HFFc6 (cell line): ENCODE measurements at places on chromosomes 2 and 18. TPM values are rescaled to one million over a fixed set of nuclear protein-coding genes. Genes with fewer than 3 reads are reported as not detected.

- DNase-seq = no peak
These were observed 82.0 kb downstream of the NRP2 start for GRCh38 chr2:205764270-205764746.

GRCh38 chr18:58221060-58221725 is 177.2 kb downstream of the NEDD4L start:
- DNase-seq = peak; percentile 70

DNA sequence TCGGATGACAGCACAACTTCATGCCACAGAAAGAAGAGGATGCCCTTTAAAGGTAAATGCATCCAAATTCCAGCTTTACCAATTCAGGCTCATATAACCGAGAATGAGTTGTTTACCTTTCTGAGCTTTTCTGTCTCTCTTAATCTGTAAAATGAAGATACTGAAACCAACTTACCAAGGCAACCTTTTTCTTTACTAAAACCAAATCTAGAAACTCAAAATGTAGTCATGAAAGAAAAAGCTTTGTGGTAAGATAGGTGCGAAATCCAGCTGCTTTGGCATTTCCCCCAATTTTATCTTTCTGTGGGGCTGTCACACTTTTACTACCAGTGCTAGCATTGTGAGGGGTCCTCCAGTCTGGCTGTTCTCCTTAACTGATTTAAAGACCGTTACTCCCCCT is 240.4 kb downstream of the IKZF2 start:
- no peak for DNase-seq

GRCh38 chr18:46452820-46453219 is 204.2 kb downstream of the LOXHD1 start:
- DNase-seq = peak; percentile 34

- DNase-seq = no peak
These were observed 1067.4 kb downstream of the LRP1B start for GRCh38 chr2:141063406-141063805.

ACKR3 gene
- 0.18 TPM in 1 of 2 replicates, not detected in the other for total RNA-seq

BCL2 gene
- 0.24 to 0.97 TPM (median 0.40 TPM) in 3 replicates for total RNA-seq

GRCh38 chr18:49561289-49562193 is at the start of gene LIPG:
LIPG (plus strand) TSS chr18:49562057; CDS start chr18:49562309, 252 bp downstream.
- DNase-seq = no peak

DNA sequence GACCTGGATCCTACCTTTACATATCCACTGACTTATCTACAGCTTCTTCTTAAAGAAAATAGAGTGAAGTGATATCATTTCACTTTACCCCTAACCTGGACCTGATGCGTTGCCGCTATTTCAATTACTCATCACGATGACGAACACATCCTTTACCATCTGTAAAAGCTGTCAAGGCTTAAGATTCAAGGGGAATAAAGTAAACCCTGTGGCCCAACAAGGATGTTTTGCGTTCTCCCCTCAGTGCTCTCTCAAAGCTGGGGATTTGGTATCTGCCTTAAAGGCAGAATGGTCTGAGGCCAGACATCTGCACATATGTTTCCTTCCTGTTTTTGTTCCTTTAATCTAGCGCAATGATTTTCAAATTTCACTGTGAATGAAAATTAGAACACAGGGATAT is 100.1 kb upstream of the KLF7 start:
- DNase-seq = no peak

GRCh38 chr2:200609028-200609614 is 23.3 kb downstream of the AOX1 start:
- DNase-seq = peak; percentile 89

DNA sequence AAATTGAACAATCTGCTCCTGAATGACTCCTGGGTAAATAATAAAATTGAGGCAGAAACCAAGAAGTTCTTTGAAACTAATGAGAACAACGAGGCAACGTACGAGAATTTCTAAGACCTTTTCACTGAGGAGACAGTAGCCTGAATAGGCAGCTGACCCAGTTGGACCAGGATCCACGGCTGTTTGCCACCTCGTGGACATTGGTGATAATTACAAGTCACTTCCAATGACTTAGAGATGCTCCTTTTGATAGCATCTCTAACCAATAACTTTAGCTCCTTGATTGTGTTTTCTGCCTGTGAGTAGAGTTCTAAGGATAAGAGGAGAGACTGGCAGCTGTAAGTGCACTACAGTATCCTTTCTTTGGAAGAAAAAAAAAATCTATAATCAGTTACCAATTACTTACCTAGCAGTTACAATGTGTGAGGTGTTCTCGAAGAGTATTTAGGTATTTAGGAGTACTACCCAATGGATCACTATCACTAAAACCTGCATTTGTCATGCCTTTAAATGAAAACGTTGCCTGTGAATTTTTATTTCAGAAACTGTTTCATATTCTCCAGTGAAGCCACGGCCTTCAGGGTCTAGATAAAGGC is 31.3 kb upstream of the CNTNAP5 start:
- DNase-seq = peak; percentile 1

- DNase-seq = no peak
These were observed 160.9 kb downstream of the MYO5B start for GRCh38 chr18:50034029-50034428.

UPP2 gene
- total RNA-seq = not detected in 3 replicates

DNA sequence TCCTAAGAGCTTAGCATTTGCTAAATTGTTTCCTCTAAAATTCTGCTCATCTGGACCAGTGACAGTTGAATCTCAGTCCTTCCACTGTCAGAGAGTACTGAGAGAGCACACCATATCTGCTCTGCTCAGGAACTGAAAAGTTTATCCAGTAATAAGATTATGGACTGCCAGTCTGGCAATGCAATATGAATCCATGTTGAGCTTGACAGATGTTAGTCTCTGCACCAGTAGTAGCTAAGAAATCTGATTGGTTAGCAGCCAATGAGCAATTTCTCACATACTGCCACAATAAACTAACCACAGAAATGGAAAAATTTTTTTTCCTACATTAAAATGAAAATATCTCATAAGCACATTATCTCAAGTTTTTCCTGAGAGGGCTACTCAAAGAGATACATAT is 2.3 kb downstream of the PRKD3 start:
- DNase-seq = no peak

CTNNA2 gene
- not detected in 2 replicates for total RNA-seq
